ENCODE measurements at places on chromosomes 7 and 10.

GRCh38 chr7:112828696-112829095, 38.5 kb upstream of the TMEM168 start:
- no peak for DNase-seq

DNA sequence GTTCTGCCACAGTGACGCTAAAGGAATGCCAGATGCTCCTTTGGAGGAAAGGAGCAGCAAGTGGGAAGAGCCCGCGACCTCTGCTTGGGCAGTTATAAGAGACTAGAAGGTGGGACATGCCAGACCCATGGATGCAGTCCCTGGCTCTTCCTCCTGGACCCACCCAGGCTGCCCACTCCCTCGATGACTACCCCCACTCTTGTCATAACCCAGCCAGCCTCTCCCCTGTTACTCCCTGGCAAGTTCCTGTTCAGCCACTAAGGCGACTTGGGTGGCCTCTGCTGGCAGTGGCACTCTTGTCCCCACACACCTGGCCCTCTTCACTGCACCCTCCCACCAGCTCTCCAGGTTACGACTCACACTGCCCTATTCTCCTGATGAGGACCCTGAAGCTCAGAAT, 33.5 kb downstream of the COL13A1 start:
- DNase-seq: no peak

- DNase-seq: no peak
These were observed 13.8 kb downstream of the TCF7L2 start for GRCh38 chr10:112963835-112964234.

GRCh38 chr10:71725998-71726579, 6.5 kb upstream of the C10orf105 start:
- DNase-seq: no peak

DNA sequence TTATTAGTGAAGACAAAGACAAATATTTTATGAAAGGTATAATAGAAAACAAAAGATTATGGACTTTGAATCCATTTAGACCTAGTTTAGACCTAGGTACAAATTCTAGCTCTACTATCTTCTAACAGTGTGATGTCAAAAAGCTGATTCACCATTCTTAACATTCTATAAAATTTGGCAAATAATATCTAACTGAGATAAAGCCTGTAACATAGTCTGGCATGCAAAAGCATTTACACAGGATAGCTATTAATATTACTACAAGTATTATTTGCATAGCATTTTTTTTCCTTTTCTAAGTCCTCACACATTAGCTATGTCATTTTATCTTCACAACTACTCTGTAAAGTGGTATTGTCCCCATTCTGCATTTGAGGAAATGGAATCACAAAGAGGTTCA, 179.6 kb upstream of the LRRTM3 start:
- DNase-seq: no peak

GRCh38 chr7:85239109-85239508, 52.3 kb upstream of the SEMA3D start:
- no peak for DNase-seq

DNA sequence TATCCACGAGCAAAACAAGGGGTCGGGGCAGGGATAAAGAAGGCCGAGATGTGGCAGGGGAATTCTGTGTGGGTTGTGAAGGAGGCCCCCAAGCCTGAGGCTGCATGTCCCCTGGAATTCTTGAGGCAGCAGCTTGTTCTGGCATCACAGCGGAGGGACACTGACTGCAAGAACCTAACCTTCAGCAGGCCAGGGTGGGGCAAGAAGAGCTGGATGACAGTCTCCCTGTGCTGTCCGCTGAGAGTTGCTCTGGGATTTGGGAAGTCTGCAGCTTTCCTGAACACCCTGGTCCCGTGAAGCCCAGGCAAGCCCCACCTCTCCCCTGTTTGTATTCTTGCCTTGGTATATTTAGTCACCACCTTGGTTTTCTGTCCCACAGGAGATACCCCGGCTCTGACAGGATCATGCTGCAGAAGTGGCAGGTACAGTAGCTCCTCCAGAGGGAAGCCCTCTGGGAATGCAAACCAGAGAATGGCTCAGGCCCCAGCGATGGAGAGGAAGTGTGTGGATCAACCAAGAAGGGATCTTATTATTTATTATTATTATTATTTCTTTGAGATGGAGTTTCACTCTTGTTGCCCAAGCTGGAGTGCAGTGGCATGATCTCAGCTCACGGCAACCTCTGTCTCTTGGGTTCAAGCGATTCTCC, 1.9 kb upstream of the LRRC18 start:
- DNase-seq: no peak

GRCh38 chr7:151987748-151988529, 31.7 kb downstream of the GALNTL5 start:
- no peak for DNase-seq

- no peak for DNase-seq
These were observed 233.4 kb downstream of the WDR37 start for GRCh38 chr10:1289591-1289990.

GRCh38 chr7:83866582-83866981, 217.6 kb upstream of the SEMA3E start:
- no peak for DNase-seq

DNA sequence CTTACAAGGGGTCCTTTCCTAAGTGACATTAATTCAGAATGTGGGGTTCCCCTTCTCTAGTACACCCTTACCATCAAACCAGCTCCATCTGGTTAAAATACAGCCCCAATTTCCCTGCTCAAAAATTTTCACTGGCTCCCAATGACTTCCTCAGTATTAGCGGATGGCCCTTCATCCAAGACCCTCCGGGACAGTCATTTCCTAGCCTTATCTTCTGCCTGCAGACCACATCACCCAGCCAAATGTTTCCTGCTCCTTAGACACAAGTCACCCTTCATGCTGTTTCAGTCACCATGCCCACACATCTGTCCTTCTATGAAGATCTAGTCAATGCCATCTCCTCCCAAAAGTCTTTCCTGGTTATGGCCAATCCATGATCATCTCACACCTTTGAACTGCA, 45.2 kb downstream of the PARD3 start:
- DNase-seq: no peak

- peak; percentile 75 for DNase-seq
These were observed 161.3 kb downstream of the KLF6 start for GRCh38 chr10:3623746-3624145.

GRCh38 chr7:119086026-119086425, 861.5 kb downstream of the ANKRD7 start:
- DNase-seq: no peak

DNA sequence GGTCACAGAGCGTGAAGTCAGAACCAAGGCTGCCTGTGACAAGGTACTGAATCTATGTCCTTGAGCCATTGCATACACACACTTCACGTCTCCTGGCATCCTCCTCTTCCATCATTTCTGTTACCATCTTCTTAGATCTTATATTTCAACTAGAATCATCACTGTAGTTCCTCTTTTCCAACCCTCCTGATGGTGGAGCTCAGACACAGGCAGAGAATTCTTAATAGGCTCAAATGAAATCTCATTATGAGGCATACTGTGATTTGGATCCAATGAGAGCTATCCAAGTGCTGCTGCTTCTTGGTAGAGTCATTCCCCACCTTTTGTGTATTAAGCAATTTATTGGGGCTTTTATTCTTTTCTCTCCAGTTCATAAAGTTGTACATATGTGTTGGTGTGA, 113.2 kb downstream of the CALCR start:
- DNase-seq: no peak

- peak; percentile 73 for DNase-seq
These were observed 11.8 kb downstream of the MMRN2 start for GRCh38 chr10:86945361-86946212.

DNA sequence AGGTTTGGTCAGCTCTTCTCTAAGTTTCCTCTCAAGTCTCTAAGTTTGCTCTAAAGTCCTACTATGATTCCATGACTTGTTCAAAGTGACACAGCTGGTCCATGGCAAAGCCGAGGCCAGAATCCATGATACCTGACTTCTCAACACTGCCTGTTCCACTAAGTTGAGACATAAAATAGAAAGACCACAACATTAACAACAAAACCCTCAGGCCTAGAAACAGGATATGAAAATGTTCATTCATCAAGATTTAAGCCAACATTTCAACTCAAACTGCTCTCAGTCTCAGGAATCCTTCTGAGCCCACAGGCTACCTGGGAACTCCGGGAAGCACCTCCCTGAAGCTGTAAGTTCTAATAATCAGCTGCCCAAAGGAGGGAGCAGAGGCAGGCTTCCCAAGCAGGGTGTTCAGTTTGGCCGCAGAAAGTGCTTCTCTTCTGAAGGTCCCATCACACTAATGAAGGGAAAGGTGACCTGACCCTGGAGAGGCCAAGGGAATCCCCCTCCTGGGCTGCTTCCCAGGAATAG, 62.9 kb downstream of the STK17A start:
- DNase-seq: no peak

DNA sequence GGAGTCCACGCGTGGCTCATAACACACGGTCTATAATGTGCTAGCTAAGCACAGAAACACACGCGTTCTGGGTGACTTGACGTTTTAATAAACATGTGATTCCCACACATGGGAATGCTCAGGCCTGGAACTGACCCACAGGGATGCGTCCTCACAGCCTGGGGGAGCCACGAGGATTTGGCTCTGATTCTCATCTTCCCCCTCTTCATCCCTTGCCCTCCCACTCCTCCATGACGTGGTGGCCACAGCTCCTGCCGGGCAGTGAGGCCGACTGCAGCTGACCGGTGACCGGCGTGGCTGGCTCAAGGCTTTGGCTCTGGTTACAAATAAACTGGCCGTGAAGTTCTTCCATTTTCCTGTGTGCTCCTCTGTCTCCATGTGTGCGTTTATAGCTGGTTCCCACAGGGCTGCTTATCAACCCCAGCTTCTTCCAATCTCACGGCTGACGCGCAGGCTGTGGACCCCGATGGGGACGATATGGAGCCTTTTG, 40.9 kb upstream of the KLF6 start:
- no peak for DNase-seq

DNA sequence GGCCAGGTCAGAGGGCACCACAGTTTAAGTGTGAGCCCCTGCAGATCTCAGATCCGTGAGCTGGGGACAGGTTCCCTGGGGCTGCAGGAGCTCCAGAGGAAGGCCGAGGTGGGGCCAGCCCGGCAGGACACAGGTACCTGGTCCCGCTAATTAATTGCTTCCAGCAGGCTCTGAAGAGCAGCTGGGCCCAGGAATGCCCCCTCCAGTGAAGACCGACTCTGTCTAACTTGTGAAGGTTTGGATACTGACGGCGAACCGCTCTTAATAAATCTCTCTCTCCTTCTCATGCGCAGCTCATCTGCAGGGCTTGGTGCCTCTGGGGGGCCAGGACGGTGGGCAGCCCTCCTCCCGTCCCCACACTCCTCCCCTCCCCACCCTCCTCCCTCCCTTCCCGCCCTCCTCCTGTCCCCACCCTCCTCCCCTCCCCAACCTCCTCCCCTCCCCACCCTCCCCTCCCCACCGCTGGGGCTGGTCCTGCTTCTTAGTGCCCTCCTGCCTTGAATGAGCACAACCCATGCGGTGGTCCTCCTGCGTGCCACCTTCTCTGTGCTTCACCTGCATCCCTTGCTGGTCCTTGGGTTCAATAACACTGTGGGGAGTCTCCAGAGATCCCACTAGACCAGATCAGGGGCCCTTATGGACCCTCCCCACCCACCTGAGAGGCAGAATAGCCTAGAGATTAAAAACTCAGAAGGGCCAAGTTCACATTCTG, 38.3 kb downstream of the PDGFA start:
- no peak for DNase-seq

DNA sequence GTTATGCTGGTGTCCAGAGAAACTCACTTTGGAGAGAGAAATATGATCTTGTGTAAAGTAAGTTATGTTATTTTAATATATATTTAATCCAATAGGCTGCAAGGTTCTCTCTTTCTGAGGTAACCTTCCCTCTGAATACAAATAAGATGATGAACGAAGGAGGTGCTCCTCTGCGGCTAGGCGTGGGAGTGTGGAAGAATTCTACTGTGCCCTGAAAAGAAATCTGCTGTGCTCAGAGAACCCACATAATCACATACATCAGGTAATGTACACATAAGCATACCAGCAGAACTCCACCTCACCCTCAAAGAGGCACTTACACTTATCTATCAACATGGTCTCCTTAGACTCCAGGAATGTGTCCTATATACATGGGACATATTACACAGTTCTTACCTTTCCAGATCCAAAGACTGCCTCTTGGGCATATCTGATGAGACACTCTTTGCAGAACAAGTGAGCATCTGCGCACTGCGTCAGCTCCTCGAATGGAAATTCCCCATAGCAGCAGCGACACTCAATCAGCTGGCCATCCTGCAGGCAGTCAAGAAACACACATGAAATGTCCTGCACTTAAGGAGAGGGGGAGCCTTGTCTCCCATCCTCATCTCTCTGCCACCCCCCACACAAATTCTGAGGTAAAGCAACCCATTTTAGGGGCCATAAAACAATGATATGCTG, 66.7 kb downstream of the RNF216 start:
- DNase-seq: no peak

DNA sequence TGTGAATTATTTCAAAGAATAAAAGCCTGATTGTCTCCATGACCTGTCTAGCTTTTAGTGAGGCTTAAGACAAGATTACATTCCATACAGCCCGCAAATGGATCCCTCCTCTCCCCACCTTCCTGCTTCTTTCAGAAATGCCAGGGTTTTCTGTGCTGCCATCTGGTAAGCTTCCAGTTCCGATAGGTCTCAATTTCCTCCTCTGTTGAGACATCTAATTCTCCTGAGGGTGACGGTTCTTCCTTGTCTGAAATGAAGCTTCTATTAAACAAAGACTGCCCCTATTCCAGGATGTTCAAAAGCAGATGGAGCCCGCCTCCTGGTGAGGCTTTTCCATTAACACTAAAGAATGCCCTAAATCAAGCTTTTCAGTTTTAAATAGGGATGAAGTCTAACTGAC, 295.6 kb downstream of the PTPRN2 start:
- no peak for DNase-seq

DNA sequence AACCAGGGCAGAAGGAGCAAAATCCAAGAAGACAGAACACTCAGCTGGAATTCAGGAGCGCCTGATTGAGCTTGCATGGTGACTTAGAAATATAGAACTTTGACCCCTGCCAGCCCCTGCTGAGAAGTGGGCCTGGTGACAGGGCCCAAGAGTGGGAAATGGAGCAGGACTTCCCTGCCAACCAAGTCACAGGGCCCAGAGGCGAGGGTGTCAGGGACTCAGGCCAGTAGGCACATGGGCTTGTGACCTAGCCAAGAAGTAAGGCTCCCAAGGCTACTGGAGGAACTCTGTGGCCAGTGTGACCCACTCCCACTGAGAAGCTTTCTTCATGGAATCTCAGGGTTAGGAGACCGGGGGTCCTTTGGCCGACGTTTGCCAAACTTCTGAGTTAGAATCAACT, 31.9 kb downstream of the LRRC20 start:
- no peak for DNase-seq

- peak; percentile 72 for DNase-seq
These were observed 1.8 kb downstream of the KLLN start for GRCh38 chr10:87861566-87861952.

DNA sequence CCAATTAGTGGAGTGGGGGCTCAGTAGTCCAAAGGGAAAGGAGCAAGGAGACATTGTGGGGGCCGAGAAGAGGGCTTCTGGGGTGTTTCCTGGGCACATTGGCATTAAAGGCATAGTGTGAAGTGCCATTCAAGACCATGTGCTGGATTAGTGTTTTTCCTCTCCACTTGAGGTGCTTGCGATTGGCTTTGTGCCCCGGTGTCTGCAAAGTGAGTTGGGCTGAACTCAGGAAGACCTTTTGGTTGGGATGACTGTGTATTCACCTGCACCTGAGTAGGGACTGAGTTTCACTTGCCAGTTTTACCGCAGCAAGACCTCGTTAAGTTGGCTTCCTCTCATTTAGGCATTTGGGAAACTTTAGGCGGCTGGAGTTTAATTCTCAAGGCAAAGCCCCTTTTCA, 73.0 kb downstream of the TCF7L2 start:
- DNase-seq: no peak
